NCI-H187 (cell line): ENCODE measurements at places on chromosomes 6 and 20.

GRCh38 chr6:44050872-44051505 lies 76.3 kb downstream of the MRPL14 start:
- DNase-seq, result no peak

- no peak for DNase-seq
Measured at GRCh38 chr20:25273541-25274358, 25.9 kb downstream of the PYGB start.

- no peak for DNase-seq
Measured at GRCh38 chr6:169722362-169723199, 1.7 kb downstream of the PHF10 start.

DNA sequence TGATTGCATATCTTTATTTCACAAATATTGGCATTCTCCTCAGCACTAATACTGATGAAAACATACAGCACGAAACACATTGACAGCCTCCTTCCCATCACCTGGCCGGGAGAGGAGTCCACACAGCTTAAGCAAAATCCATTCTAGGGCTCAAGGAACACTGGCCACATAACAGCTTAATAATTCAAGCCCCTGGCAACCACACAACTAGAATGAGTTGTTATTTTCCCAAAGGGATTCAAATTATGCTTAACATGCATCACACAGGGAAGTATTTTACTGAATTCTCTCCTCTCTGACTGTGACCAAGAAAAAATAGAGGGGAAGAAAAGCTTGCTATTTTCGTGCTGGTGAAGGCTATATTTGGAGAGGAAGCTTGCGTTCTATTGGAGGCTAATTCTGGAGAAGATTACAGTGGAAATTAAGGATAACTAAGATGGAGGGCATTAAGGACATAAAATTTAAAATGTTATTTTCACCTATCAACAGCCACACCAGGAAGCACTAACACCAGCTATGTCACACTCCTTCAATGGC lies 198.5 kb downstream of the ADGRG6 start:
- DNase-seq, result no peak

DNA sequence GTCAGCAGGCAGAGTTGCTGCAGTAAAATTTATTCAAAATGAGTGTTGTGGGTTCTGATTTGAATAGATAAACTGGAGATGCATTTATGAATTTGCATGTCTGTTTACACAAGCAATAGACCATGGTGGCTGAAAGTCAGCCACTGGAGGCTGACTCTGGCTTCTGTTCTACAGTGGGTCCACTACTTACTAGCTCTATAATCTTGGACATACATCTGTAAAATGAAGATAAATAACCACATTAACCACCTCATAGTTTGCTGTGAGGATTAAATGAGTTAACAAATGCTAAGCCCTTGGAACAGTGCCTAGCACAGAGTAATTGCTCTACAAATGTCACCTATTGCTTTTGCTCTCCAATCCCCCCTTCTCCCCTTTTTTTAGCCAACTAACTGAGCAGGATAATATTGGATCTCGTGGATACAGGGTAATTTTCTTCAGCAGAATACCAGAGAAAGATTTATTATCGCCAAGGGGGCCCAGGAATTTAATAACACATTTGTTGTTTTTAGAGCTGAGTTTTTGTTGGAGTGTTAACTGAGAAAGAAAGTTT lies 1.4 kb upstream of the PM20D2 start:
- DNase-seq, result no peak

DNA sequence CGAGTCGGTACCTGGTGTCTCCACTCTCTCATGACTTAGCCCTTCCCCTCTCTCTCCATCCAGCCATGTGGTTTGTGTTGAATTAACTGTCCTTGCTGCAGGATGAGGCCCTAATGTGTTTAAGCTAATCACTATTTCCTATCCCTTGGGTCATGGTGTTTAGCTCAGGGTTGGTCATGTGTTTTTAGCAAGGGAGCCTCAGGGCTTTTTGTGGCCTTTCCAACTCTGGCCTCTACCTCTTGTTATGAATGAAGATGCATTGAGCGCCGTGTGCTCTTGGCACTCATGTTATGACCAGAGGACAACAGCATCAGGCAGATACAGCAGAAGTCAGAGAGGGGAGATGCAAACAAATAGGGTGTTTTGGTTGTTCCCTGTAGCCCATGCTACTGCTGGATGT lies 674.2 kb upstream of the FLRT3 start:
- DNase-seq, result no peak

- DNase-seq, result no peak
Measured at GRCh38 chr6:166692723-166693302, 65.8 kb upstream of the RPS6KA2 start.

- DNase-seq, result no peak
Measured at GRCh38 chr6:157629220-157629619, 193.8 kb upstream of the SNX9 start.

- DNase-seq, result no peak
Measured at GRCh38 chr6:104862456-104862855, 2.7 kb upstream of the HACE1 start.

DNA sequence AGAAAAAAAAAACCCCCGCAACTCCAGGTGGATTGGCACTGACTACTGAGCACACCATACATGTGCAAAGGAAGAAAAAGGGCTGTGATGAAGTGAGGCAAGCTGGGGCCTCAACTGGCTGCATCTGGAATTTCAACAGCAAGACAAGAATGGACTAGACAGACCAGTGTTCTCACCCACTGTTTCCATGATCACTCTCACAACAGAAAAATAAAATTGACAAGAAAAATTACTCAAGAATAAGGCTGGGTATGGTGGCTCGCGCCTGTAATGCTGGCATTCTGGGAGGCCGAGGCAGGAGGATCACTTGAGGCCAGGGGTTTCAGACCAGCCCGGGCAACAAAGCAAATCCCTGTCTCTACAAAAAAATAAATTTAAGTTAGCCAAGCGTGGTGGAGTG lies 18.8 kb downstream of the ZNF217 start:
- no peak for DNase-seq

GRCh38 chr6:22110061-22110460 lies 186.8 kb downstream of the PRL start:
- no peak for DNase-seq

DNA sequence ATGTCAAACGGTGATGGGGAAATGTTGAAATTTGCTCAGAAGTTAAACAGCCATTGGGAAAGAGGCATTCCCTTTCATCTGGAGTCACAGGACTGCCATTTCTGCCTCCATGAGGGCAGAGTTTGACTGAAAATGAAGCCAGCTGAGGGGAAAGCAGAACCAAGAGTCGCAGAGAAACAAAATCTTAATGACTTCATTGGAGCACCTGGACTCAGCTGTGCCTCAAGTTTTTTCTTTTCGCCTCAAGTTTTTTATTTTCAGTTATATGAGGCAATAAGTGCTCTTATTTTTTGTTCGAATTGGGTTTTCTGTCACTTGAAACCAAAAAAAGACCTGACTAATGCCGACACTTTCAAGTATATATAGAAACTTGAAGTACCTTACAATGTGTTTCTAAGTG lies 161.3 kb downstream of the PKHD1 start:
- DNase-seq, result no peak

DNA sequence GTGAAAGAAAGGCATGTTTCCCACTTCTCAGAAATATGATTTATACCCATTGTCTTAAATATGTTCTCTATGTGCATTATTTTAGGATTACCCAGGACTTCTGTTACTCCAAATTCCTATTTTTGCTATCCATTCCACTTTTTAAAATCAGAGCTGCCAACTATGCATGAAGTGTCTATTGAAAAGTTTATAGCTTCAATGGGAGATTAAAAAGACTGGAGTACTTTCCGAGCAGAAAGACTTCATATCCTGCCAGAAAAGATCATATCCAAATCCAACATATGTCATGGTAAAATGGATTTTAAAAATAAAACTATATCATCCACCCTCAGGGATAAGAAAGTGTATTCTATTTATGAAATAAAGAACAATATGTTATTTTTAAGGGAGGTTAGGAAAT lies 212.7 kb downstream of the COL12A1 start:
- DNase-seq, result no peak

DNA sequence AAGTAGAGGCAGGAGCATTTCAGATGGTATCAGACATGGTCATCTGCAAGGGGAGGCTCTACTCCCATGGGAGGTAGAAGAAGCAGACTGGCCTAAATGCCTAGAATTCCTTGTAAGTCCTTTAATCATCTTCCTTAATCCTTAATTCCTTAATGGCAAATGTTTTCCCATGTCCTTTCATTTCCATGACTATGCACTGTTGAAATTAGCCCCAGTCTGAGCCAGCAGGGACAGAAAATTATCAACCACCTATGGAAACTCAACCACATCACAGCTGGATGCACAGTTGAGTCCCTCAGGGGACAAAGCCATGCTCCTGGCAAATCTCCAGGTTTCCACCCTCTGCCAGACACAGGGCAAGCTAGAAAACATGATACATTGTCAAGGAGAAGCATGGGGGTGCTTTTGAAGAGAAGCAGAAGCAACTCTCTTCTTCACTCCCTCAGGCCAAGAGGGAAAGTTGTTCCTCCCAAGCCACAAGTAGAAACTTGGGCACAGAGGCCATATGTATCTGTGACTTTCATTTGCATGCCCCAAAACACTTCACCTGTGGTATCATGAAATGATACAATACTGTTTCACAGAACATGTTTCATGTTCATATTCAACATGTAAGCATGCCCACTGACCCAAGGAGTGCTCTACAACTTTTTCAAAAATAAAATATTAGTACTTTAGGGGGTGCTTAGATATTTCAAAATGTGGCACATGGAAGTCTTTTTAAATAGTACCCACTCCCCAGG lies 683.6 kb downstream of the KIF16B start:
- no peak for DNase-seq

GRCh38 chr6:163438940-163439335 lies 24.4 kb downstream of the QKI start:
- DNase-seq, result no peak
